HS-5 (cell line): ENCODE measurements at places on chromosomes 7 and 10.

GRCh38 chr7:126403040-126403439, 849.7 kb downstream of the GRM8 start:
- no peak for DNase-seq

DNA sequence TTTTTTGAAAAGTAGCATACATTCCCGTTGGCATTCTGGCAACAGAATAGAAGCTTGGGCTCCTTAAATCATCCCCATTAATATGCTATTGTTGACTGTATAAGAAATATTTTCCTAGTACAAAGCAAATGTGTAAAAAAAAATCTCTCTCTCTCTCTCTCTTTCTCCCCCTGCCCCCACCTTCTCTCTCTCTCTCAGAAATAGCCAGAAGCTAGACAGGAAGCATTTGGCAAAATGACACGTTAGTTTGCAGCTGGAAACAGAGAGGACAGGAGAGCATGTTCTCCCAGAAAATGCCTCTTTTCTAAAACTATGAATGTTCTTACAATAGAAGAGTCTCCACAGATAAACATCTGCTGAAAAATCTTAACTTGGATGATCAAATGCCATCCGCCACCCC, 59.6 kb upstream of the AKR1E2 start:
- DNase-seq: no peak

- DNase-seq: no peak
Observed at GRCh38 chr10:91380873-91381256, 29.3 kb upstream of the HECTD2 start.

GRCh38 chr10:79422178-79422892, 23.1 kb downstream of the ZCCHC24 start:
- peak; percentile 80 for DNase-seq

- DNase-seq: no peak
Observed at GRCh38 chr7:100160067-100160466, 1.5 kb upstream of the TRAPPC14 start.

DNA sequence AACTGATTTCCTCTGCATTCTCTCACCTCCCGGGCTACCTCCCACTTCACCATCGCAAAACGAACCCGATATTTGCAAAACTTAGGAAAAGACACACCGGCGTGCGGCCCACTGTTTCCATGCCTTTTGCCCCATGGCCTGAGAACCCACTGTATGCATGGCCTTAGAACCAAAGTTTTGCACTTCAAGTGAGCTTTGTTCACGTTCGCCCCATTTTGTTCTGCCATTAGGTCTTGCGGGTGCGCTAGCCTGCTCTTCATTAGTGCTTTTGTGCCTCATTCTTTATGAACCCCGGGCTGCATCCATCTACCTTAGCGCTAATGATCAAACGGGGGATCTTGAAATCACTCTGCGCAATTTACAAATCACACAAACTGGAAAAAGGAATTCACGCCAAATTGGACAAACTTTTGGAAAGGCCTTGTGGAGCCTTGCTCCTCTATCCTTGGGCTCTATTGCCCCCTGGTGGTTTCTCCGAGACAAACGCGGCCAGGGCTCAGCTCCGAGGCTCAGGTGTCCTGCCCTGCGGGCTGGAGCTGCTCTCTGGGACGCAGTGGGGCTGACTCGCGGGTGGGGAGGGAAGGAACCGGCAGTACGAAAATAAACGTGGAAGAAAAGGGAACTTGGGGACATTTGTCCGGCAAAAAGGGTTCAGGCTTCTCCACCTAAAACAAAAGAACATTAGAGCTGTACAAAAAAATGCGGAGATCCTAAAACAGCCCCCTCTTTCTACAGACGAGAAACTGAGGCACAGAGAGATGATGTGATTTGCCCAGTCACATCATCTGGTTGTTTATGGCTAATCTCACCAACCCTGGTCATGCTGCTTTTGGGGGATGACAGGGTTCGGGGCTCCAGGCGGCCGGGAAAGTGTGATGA, 300.4 kb upstream of the NFE2L3 start:
- DNase-seq: peak; percentile 86

- DNase-seq: no peak
Observed at GRCh38 chr7:98802088-98802780, 67.6 kb downstream of the TMEM130 start.

- DNase-seq: no peak
Observed at GRCh38 chr7:17994079-17994850, 33.4 kb downstream of the PRPS1L1 start.

DNA sequence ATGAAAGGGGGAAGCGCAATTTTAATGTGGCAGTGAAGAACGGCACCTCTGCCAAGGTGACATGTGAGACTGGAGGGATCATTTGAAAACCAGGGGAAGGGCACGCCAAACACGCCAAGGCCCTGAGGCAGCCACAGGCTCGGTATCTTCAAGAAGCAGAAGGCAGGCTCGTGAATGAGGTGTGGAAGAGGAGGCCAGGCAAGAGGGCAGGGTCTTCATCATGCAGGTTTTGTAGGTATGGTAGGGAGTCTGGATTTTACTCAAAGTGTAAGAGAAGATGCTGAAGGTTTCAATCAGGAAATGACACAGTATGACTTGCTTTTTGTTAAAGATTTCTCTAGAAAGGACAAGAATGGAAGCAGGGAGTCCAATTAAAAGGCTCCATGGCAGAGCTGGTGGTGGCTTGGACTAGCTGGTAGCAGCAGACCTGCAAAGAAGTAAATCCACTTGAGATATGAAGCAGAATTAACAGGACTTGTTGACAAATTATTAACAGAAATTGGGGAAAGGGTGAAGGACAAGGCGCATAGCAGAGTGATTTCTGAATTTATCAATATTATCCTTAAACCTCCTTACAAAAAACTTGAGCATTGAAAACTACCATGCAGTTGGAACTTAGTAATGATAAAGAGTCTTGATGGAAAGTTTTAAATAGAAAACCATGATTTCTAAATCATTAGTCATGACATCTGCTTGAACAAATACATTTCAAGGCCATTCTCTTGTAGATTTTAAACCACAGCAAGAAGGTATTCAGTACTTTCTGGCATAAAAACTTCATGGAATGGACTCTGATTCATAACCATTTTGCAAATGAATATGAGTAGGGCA, 70.4 kb downstream of the COA1 start:
- DNase-seq: peak; percentile 71

GRCh38 chr10:47370878-47371277, 13.2 kb downstream of the ZNF488 start:
- DNase-seq: no peak

DNA sequence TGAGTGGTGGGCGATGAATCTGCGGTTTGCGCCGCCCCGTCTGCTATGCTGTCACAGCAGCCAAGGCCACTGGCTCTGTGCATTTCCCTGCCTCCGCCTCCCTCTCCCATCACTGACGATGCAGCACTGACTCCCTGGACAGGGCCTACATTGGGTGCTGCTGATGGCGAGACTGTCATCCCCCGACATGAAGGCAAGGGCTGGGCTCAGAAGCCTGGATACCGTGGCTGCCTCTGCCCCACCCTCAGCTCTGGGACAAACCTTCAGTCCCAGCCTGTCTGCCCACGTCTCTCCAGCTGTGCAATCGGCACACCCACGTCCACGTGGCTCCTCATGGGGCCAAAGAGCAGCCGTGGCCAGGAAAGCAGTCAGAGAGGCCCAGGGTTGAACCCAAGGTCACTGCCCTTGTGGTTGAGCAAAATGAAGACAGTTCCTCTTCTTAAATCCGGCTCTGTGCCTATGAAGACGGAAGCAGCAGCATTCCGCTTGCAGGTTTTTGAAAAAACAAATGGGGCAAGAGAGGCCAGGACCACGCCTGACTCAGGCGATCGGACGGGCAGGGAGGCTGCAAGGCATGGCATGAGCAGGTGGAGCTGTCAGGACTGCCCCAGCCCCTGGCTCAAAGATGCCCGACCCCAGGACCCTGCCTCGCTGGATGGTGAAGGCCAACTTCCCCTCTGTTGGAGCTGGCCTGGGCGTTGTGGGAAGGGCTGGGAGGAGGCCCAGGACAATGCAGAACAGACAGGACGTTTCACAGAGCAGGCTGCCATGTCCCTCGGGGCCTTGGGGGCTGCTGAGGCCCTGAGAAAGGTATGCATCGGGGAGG, 517.5 kb downstream of the DNAJB6 start:
- DNase-seq: no peak

- no peak for DNase-seq
Observed at GRCh38 chr7:84981055-84981976, 205.5 kb downstream of the SEMA3D start.

GRCh38 chr7:74311305-74311744, 22.1 kb downstream of the CLIP2 start:
- no peak for DNase-seq
